ENCODE measurements at places on chromosomes 16 and 17.

- DNase-seq, result no peak
These were observed 47.8 kb upstream of the GCSH start for GRCh38 chr16:81143921-81144471.

DNA sequence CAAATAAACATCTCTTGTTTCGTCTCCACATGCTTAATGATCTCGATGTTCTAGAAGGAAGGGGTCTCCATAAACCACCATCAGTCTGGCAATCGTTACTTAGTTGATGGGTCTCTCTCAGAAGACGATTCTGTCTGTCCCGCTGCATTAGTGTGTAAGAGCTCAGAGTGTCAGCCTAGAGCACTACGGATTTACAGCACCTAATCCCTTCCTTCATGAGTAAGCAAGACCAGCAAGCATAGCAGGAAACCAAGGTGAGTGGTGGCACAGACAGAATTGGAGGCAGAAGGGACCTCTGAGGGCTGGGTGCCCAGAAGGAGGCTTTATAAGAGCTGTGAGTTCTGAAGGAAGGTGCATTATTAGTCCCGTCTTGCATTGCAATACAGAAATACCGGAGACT, 440.1 kb downstream of the RBFOX1 start:
- DNase-seq, result no peak

GRCh38 chr17:43734376-43734775, 24.2 kb downstream of the SOST start:
- no peak for DNase-seq

- DNase-seq, result no peak
These were observed 763 bp upstream of the TOM1L1 start for GRCh38 chr17:54899721-54900456.

Data from MM.1S (cell line).